Activated CD8-positive, alpha-beta memory T cell treated with anti-CD3 and anti-CD28 coated beads, Interleukin-2, amount 10 ng/mL, durations not matched to agents 7 days and 5 days (primary cell): ENCODE measurements at places on chromosomes 2 and 18.

GRCh38 chr2:178219247-178219646, 24.9 kb downstream of the OSBPL6 start:
- no peak for DNase-seq

DNA sequence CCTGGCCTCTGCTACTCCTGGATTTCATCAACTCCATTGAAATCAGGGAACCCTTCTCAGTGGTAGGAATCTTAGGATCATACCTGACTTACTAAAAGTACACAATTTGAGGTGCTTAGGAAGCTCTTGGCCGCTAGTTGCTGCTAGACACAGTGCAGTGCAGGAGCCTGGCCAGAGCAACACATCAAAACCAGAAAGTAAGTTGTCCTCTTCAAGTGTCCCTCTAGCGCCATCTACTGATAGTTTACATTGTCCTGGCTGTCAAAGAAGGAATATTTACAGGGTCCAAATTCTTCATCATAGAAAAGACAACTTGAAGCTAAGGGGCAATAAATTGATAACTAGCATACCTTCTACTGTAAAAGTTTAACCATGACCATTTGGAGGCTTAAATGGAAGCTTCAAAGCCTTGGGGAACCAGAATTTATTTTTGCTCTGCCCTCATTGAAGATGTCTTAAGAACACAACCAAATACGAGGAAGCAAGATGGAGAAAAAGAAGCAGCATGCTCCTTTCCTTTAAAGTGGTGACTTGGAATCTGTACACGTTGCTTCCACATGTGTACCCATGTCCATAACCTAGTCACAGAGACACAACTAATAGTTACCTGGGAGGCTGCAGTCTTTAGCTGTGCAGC, 889.1 kb upstream of the GCFC2 start:
- no peak for DNase-seq

GRCh38 chr2:39413063-39413737, 23.9 kb downstream of the MAP4K3 start:
- DNase-seq = no peak

- no peak for DNase-seq
Measured at GRCh38 chr2:203772456-203773165, 66.2 kb downstream of the CD28 start.

DNA sequence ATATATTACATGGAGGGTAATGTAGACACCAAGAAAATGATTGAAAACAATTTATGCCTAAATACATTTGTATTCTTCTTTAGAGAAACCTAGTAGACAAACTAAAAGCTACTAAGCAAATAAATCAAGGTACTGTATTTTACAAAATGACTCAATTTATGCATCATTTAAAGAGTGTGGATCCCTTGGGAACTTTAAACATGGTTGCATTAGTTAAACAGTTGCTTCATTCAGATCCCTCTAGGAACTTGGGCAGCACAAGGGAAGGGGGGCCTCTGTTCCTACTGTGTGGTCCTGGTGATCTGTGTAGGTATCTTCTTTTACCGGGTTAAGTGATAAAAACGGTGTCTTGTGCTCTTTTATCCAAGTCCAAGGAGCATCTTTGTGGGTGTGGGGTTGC, 31.5 kb upstream of the ATP8B1 start:
- DNase-seq = no peak

- no peak for DNase-seq
Measured at GRCh38 chr2:188978291-188979081, 4.3 kb downstream of the COL3A1 start.
